Activated CD8-positive, alpha-beta T cell treated with anti-CD3 and anti-CD28 coated beads for 36 hours (primary cell): ENCODE measurements at places on chromosomes 2 and 18.

- no peak for DNase-seq
Observed at GRCh38 chr2:217919204-217919603, 83.6 kb downstream of the TNS1 start.

GRCh38 chr2:29650631-29651097 is 270.7 kb downstream of the ALK start:
- no peak for DNase-seq

- DNase-seq, result no peak
Observed at GRCh38 chr2:224816816-224817215, 100.7 kb upstream of the CCDC195 start.

- no peak for DNase-seq
Observed at GRCh38 chr2:241812730-241813643, 4.0 kb downstream of the NEU4 start.

- peak; percentile 23 for DNase-seq
Observed at GRCh38 chr18:9173770-9174233, 37.2 kb downstream of the ANKRD12 start.

GRCh38 chr18:10971717-10972116 is 177.7 kb downstream of the PIEZO2 start:
- DNase-seq, result no peak

DNA sequence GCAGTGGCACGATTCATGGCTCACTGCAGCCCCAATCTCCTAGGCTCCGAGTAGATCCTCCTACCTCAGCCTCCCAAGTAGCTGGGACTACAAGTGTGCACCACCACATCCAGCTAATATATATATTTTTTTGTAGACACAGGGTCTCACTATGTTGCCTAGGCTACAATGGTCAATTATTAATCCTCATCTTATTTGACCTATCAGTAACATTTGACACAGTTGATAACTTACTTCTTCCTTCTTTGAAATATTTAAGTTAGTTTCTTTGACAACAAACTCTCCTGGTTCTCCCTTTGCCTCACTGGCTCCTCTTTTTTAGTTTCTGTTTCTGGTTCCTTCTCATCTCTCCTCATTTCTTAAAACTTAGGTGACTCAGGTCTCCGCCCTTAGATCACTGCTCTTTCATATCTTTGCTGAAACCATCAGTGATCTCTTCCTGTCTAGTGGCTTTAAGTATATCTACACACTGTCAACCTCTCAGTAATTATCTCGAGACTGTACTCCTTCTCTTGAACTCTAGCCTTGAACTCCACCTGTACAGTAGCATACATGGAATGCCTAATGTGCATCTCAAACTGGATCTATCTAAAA is 11.5 kb downstream of the PGAP1 start:
- DNase-seq, result peak; percentile 41

- DNase-seq, result peak; percentile 48
Observed at GRCh38 chr2:166375736-166376487, at the start of gene SCN9A. Gene SCN9A (minus strand): TSS chr2:166375944. CDS start chr2:166311756, 64,188 bp downstream.

GRCh38 chr2:199258291-199258690 is 199.4 kb downstream of the SATB2 start:
- no peak for DNase-seq

GRCh38 chr2:227163485-227163997 is 464 bp downstream of the COL4A4 start:
- no peak for DNase-seq

- DNase-seq, result no peak
Observed at GRCh38 chr2:53938904-53939303, 31.9 kb downstream of the PSME4 start.
